ENCODE measurements at places on chromosomes 16 and 17. TPM values are rescaled to one million over a fixed set of nuclear protein-coding genes. Genes with fewer than 3 reads are reported as not detected.

The KRTAP1-1 gene
- not detected for total RNA-seq

The KRT39 gene
- total RNA-seq, result not detected

The AKAP1 gene
- 19.6 TPM for total RNA-seq

GRCh38 chr16:84496991-84497390 is 7.5 kb downstream of the MEAK7 start:
- DNase-seq, result no peak

- DNase-seq, result peak; percentile 73
Measured at GRCh38 chr16:50202926-50203624, 50.0 kb downstream of the TENT4B start.

Data from MCF 10A (cell line).